ENCODE measurements at places on chromosomes 11 and 22. TPM values are rescaled to one million over a fixed set of nuclear protein-coding genes. Genes with fewer than 3 reads are reported as not detected.

The CLMP gene
- 0.11 TPM for total RNA-seq

The OR6T1 gene
- total RNA-seq, result not detected

- DNase-seq, result no peak
Observed at GRCh38 chr22:40982482-40983385, 31.6 kb downstream of the RBX1 start.

- no peak for DNase-seq
Observed at GRCh38 chr11:13972944-13973343, 10.4 kb downstream of the SPON1 start.

GRCh38 chr22:39498368-39498767, 3.7 kb upstream of the MIEF1 start:
- DNase-seq, result no peak
